ENCODE measurements at places on chromosomes 11 and 22.

- DNase-seq = no peak
Measured at GRCh38 chr11:115423728-115424459, 80.3 kb downstream of the CADM1 start.

GRCh38 chr11:22084056-22084455 lies 108.8 kb upstream of the ANO5 start:
- DNase-seq = no peak

- no peak for DNase-seq
Measured at GRCh38 chr22:16965083-16965482, 42.9 kb downstream of the GAB4 start.

DNA sequence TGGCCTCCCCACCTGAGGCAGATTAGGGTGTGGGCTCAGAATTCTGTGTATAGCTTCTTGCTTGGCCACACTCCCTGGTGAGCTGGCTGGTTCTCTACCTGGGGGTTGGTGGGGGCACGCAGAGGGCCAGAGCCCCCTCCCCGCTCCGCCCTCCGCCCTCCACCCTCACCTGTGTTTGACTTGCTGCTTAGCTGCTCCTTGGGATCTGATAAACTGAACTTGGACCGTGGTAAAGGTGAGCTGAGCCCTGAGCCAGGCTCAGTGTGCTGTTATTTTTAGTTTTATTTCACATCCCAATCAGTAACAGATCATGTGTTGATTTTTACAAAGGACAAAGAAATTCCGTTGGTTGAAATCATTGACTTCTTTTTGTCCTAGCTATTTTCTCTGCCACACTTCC lies 2.0 kb downstream of the OVOL1 start:
- DNase-seq = no peak

All from AG09319 (cell line).